NCI-H2081 (cell line): ENCODE measurements at places on chromosomes 3 and 15.
A peak's percentile ranks its signal among the peaks of the same experiment; 100 is the strongest.

DNA sequence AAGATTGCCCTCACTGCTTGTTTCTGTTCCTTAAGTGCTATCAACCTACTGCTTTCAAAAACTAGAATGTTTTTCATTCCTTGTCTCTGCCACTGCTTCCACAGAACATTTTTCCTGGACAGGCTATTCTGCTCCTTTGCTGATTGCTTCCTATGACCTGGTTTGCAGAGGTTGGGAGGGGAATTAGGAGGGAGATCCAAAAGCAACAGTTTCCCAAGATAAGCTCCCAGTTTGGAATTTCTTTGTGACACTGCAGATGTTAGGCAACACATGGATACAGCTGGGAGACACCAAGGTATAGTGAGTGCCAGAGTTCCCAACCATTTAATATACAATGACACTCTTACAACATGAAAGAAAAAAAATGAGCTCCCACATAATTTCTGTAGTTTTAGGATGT lies 1036.5 kb downstream of the ROBO2 start:
- no peak for DNase-seq

DNA sequence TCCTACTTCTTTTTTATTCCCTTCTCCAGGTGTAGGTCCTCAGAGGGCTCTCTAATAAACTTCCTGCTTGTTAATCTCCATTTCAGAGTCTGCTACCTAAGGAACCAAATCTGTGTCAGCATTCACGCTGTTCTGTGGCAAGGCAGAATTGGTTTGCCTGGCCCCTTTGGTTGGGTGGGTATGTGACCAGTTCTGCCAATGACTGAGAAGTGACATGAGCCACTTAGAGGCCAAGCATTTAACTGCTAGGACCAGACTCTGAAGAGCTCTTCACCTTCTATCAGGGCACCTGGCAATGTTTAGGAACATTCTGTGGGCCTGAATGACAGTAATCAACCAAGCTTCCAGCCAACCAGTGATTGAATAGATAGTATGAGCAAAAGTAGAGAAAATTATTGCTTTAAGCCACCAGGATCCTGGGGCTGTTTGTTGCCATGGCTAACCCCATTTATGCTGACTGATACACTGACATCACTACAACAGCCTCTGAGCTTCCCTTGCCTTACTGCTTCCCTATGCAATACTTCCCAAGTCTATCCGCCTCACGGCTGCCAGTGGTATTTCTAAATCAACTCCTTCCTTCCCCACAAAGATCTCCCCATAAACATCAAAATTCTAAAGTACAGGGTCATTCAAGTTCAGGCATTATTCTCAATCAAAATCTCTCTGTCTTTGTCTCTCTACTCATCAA lies 7.6 kb downstream of the FRMD4B start:
- DNase-seq, result no peak

- no peak for DNase-seq
Measured at GRCh38 chr15:42932833-42933515, 12.4 kb upstream of the TTBK2 start.

- no peak for DNase-seq
Measured at GRCh38 chr3:144106970-144107369, 135.3 kb downstream of the DIPK2A start.

GRCh38 chr3:197960694-197961581 lies 921 bp downstream of the LMLN start:
- DNase-seq, result no peak

- DNase-seq, result no peak
Measured at GRCh38 chr3:41317718-41318117, 118.4 kb downstream of the CTNNB1 start.

DNA sequence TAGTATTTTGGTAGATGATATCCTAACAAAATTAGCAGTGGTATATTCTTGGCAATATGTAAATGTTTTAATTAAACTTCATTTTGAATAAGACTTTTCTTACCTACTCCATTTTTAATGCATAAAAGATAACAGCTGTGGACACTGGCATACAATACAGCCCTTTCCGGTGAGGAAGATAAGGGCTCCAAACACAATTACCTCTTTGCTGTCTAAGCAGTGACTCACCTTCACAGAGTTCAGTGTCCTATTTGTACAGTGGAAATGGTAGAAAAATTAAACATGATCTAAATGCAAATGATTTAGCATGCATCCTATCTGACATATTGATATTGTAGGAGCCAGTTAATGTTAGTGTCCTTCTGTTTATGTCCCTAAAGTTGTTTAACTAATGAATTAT lies 969.4 kb downstream of the PLOD2 start:
- DNase-seq, result peak; percentile 42

GRCh38 chr15:92056875-92057274 lies 203.4 kb downstream of the SLCO3A1 start:
- DNase-seq, result no peak

- no peak for DNase-seq
Measured at GRCh38 chr3:2790266-2790815, 319.8 kb downstream of the IL5RA start.

DNA sequence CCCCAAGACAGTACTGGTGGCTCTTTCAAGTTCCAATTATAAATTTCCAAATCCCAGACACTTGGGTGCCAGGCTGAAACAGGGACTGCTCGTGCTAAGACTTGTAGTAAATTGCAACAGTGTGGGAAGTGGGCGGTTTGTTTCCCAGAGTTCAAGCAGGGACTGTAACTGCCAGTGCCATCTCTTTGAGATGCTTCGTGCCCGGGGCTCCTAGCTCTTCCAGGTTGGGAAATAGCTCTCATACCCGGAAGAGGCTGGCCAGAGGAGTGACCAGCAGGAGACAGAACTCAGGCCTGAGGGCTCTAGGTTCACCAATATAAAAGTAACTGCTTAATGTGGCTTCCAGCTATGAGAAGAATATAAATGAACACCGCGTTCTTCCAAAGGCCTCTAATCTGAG lies 54.0 kb upstream of the NEO1 start:
- DNase-seq, result no peak
